ENCODE measurements at places on chromosomes 13 and 19.

DNA sequence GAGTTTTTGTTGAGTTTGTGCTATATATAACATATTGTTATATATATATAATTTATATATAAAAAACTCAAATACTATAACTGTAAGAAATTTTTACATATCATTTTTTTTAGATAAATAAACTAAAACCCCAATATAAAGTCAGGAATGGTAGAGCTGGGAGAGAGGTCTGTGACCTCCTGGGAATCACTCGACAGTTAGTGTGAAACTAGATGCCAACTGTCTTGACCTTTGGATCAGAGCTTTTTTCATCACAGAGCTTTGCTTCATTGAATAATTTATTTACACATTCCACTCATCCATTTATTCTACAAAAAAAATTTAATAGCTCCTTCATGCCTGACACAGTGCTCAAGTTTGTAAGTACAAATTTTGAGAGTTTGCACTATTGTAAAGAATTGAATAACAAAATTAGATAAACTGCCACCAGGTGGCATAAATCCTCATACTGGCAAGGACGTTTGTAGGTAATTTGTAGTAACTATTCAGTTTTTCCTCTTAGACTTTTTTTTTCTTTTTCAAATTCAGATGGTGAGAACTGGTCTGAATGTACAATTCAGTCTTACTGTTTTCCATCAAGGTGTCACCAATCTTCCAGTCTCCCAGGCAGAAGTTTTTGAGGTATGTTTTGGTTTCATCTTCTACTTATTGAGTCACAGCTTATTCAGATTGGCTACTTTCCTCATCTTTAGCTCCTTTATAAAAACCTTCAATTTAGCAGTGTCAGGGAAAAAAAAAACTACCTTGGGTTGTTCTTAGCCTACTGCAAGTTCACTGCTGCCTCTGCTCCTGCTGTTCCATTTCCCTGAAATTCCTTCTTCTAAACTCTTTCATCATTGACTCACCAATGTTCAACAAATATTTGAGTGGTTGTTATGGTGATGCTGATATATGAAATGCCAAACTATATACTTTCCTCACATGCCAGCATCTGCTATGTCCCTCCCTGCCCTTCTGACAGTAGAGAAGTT, 28.7 kb downstream of the LACC1 start:
- no peak for DNase-seq

- DNase-seq: no peak
Observed at GRCh38 chr19:18990128-18990708, 43.1 kb downstream of the SUGP2 start.

- no peak for DNase-seq
Observed at GRCh38 chr13:109773276-109773675, 13.1 kb downstream of the IRS2 start.

- no peak for DNase-seq
Observed at GRCh38 chr13:34561033-34561432, 381.0 kb upstream of the NBEA start.

DNA sequence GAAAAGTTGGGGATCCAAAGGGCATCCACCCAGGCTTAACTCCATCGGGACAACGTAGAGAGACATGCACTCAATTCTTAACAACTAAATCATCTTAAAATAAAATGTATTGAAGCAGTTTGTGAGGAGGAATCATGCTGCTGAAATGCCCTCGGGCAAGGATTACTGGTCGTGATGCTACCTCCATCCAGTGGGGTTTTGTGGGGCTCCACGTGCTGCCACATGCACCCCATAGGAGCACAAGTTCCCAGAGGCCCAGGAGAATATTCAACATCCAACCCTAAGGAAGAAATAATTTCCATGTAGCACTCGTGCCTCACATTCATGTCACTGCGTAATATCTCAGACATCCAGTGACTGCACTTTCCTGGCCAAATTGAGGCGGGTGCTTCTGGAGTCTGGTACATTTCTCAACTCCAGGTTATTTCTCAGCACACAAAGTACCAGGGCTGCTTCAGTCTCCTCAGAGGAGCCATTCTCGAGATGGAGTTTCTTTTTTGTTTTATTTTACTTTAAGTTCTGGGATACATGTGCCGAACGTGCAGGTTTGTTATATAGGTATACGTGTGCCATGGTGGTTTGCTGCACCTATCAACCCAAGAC, 429.8 kb downstream of the FOXO1 start:
- DNase-seq: no peak

GRCh38 chr13:80551650-80552497, 210.9 kb upstream of the SPRY2 start:
- DNase-seq: no peak

Data from vagina (tissue), 2 donors.